ENCODE measurements at places on chromosomes 3 and 15.
A peak's percentile ranks its signal among the peaks of the same experiment; 100 is the strongest.

GRCh38 chr3:161510510-161511260 is 14.1 kb downstream of the OTOL1 start:
- DNase-seq = no peak

- no peak for DNase-seq
These were observed 41.8 kb downstream of the AQR start for GRCh38 chr15:34927726-34928125.

DNA sequence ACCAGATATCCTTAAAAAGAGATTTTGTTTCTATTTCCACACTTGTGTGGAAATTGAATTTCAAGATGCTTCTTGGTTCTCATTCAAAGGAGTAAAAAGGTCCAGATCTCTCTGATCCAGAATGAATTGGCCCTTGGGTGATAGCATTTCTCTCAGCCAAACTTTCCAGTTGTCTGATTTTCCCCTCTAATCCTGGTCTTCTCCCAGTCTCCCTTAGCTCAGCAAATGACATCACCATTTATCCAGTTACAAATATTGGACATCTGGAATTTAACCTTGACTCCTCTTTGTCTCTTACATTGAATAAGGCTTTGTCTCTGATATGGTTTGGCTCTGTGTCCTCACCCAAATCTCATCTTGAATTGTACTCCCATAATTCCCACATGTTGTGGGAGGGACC is 10.2 kb upstream of the FGF7 start:
- no peak for DNase-seq

- peak; percentile 9 for DNase-seq
These were observed 500 bp downstream of the PARP6 start for GRCh38 chr15:72271895-72272212.

GRCh38 chr15:78638658-78639314 is 2.2 kb downstream of the CHRNB4 start:
- DNase-seq = peak; percentile 16

All from fibroblast of skin of abdomen (primary cell).